ENCODE measurements at places on chromosomes 7 and 10.

DNA sequence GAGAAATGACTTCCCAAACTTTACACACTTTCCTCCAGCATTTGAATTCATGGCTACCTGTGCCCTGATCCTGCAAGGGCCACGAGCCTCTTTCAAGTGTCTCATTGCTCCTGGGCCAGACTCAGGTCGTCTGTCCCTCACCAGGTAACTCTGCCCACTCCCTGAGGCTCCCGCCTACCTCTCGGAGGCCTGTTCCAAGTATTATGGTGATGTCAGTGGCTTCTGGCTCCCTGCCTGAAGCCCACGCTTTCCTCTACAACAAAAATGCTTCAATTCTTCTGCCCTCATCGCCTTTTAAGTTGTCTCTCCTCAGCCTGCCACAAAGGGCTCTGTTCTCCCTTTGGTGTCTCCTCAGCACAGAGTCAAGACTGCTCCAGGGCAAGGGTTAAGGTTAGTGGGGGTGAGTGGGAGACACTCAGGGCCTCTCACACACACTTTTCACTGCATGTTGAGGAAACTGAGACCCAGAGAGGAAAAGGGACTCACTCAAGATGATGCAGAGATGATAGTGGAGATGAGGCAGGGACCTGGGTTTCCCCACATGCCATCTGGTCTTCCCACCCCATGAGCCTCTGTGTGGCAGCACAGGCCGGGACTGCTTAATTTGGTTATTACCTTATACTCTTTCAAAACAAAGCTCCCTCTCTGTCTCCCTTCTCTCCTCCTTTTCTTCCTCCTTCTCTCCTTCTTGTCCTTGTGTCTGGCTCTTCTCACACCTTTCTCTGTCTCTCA, 28.3 kb upstream of the EGR2 start:
- DNase-seq, result no peak

DNA sequence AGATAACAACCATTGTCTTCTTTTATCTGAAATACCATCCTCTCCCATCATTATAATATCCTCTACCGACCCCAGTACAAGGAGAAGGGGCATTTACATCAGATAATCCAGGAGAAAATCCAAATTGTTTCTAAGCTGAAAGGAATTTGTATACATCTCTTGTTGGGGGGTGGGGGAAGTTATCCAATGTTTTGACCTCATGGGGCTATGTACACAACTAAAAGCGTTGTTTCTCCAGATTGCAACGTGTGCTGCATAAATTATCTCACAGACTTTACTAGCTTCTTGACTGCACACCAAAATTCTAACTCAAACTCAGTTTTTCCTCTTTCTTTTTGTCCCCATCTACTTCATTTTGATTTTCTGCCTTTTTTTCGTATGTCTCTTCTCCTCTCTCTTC, 156.7 kb downstream of the TWIST1 start:
- DNase-seq, result no peak

DNA sequence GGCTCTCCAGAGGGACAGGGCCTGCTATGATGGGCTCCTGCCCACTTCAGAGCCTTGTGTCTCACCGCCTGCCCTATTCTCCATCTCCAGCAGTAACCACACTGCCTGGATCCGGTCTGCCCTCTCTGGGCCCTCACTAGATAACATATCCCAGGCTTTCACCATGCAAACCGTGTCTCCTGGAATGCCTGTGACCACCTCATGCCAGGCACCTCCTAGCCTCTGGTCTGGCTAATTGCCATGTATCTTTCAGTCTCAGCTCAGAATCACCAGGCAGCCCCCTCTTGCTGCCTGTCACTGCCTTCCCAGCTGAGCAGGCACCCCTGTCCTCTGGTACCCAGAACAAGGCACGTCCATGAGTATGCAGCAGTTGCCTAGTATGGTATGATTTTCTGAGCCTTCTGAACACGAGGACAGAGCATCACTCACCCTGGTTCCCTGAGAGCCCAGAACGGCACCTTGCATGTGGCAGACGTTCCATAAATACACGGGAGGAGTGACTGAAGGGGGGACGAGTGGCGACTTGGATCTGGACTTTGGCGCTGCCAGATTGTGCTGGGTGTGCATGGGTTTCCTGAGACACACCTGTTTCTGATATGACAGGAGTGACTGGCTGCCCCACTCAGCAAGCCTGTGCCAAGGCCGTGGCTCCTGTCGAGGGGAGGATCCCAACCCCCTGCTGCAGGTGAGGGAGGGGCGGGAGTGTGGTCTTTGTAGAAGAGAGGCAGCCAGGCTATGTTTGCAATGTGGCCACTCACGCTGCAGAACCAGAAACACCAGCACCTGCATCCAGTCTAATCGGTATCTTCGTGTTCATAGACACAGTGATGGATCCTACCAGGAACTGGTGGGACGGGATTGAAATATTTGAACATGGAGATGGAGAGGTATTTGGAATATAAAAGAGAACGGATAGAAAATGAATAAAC, 95.2 kb downstream of the VOPP1 start:
- no peak for DNase-seq

- no peak for DNase-seq
These were observed 118.3 kb downstream of the LRRC4 start for GRCh38 chr7:127912901-127913300.

DNA sequence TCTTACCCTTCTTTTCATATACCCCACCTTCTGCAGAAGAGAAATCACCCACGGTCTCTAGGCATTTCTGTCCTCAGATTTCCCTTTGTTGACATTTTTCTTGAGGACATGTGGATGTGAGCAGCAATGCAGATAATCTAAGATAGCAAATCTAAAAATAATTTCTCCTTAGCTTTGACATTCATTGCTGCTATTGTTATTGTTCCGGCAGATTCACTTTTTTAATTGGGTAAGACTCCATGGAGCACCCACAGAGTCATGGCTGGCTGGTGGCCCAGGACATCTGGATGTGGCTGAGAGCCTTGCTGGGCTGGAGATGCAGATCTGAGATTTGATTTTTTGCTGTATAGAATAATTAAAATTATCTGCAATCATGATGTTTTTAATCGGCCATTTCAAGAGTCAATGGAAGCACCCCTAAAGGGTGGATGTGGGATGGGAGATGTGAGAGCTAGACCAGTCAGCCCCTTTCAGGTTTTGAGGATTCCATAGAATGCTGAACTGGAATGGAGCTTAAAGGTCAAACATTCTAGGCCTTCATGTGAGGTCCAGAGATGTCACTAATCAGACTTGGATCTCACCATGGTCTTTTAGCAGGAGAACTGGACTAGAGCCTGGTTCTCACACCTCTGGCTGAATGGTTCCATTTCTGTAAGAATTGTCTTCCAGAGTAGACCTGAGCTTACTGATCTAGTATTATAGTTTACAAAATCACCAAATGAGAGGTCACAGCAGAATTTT, 37.5 kb downstream of the TAS2R41 start:
- no peak for DNase-seq

DNA sequence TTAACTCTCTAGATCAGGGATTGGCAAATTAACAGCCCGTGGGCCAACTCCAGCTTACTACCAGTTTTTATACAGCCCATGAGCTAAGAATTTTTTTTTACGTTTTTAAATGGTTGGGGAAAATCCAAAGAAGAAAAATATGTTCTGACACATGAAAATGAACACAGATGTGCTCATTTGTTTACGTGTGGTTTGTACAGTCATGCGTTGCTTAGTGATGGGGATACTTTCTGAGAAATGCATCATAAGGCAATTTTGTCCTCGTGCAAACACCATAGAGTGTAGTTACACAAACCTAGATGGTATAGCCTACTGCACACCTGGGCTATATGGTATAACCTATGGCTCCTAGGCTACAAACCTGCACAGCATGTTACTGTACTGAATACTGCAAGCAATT, 8.3 kb upstream of the SMKR1 start:
- DNase-seq, result no peak

GRCh38 chr10:114517368-114518250, 113.3 kb upstream of the AFAP1L2 start:
- no peak for DNase-seq

DNA sequence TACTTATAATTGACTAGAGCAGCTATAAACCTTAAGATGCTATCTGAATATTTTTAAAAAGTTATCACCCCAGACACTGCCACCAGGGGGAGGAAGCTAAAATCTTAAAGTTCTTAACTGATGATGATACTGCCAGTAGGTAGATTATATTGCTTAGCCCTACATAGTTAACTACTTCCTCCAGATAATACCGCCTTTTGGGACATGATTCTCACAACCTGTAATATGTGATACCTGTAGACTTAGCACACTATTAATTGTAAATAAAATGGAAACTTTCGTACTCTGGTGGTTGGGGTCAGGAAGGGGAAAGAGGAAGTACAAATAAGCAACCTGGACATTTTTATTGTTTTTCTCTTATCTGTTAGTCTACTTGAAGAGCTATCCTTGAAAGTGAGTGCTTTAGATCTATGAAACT, 268.9 kb downstream of the ADK start:
- no peak for DNase-seq

DNA sequence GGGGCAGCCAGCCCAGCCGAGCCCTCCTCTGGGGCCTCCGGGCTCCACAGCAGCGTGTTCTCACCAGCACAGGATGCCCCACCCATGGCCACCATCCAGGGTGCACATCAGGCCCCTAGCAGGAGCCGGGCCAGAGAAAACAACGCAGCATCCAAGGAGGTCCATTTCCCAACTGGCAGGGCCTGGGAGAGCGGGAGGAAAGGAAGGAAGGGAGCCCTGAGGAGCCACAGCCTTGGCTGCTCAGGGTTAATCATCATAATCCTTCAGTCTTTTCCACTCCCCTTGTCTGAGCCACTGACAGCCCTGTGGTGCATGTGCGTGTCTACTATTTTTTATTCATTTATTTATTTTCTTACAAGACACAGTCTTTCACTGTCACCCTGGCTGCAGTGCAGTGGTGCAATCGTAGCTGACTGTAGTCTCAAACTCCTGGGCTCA, 3.6 kb downstream of the PLAC9 start:
- peak; percentile 94 for DNase-seq

DNA sequence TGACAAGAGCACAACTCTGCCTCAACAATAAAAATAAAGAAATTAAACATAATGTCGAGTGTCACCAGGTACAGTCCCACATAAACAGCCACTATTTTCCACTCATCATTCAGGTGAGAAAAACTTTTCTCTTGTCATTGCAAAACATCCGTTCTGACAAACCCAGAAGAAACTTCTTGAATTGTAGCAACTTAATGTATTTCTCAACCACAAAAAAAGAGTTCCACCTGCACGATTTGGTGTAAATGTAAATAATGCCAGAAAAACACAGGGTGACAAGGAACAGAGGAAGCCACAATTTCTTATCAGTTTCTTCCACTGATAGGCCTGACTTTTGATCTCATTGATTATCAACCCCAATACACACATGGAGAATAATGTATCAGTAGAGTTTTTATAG, 26.8 kb upstream of the INSIG1 start:
- DNase-seq, result no peak

DNA sequence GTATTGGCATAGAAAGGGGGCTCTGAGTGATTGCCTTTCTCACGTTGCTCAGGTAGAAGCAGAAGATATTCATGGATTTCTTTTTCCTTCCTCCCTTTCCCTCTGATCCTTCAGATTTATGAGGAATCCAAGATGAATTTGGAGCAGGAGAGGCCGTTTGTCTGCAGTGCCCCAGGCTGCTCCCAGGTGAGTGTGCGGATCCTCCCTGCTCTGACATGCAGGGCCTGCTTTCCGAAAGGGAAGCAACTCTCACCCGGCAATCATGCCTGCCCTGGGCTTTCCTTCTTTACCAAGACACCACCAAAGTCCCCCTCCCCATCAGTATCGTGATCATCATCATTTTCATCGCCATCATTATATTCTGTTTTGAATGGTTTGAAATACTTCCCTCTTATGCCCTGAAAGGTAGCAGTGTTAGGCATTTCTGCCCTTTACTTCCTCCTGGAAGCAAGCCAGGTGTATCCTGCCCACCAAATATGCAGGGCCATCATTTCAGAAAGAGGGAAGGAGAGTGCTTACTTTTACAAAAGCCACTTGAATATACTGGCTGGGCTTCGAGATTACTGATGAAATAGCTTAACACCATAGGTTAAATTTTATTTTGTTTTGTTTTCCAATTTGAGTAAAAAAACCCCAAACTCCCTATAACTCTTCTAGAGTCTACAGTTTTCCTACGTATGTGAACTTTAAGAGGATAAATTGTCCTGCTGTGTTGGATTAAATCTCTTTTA, 75.9 kb downstream of the CREB5 start:
- no peak for DNase-seq

- DNase-seq, result peak; percentile 32
These were observed 28.7 kb downstream of the ZCCHC24 start for GRCh38 chr10:79416578-79417255.

DNA sequence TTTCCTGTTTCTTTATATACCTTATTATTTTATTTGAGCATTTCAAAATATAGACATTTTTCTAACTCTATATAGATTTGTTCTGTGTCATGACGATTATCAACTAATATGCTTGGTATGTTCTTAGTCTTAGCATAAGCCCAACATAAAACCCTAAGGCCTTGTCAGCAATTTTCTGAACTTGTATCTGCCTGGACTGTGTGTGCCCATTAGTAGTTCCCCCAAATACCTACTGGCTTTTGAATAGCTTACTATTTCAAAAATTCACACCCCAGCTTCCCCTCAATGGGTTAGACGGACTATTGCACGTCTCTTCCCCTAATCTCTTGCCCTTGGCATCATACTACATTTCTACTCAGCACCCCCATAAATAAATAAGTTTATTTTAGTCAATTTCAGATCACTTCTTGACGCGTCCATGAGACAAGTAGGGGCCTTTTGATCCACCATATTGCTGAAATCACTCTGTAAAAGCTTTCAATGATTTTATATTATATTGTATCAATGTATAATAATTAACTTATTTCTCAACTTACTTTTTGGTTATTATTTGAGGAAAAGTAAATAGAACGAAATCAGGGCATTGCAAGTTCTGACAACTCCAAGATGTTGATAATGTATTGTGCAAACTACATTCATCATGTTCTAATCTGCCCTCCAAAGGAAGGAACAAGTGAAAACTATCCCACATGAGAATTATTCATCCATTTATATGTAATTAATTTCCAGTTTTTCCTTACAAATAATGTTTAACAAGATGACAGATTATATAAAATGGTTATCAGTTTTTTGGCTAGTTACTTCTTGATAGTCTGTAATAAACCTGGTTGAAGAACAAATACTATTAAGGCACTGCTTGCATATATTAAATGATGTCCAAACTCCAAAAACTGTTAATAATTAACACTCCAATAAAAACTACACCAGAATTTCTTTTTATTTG, 1.1 kb upstream of the AKR1C3 start:
- DNase-seq, result no peak

GRCh38 chr7:92727755-92728154, 108.6 kb downstream of the CDK6 start:
- DNase-seq, result no peak

DNA sequence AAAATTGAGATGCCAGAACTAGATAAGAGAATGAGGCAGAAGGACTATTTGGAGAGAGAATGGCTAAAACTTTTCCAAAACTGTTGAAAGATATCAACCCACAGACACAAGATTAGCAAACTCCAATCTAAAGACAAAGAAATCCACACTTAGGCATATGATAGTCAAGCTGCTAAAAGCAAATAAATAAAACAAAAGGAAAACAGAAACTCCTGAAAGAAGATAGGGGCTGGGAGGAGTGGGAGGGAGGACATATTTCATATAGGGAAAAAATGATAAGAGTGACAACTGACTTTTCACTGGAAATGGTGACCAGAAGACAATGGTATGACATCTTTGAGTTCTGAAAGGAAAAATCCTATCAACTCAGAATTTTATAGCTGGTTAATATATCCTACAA, 105.4 kb upstream of the ADO start:
- DNase-seq, result no peak

- DNase-seq, result no peak
These were observed 40.1 kb upstream of the ZNF488 start for GRCh38 chr10:47424231-47424630.

- DNase-seq, result no peak
These were observed 29.2 kb downstream of the ZNF783 start for GRCh38 chr7:149291036-149291780.

All from aorta (tissue), 5 donors.